ENCODE measurements at places on chromosomes 7 and 10. TPM values are rescaled to one million over a fixed set of nuclear protein-coding genes. Genes with fewer than 3 reads are reported as not detected.
A peak's percentile ranks its signal among the peaks of the same experiment; 100 is the strongest.

Gene CALHM1
- total RNA-seq, result not detected

Gene SEMA3D
- 1.6 TPM for total RNA-seq

Gene ZSCAN25
- total RNA-seq, result 8.1 TPM

- DNase-seq, result no peak
These were observed 13.2 kb downstream of the IL2RA start for GRCh38 chr10:6049031-6049400.

GRCh38 chr7:21948364-21948763 is 2.7 kb upstream of the CDCA7L start:
- DNase-seq, result no peak

DNA sequence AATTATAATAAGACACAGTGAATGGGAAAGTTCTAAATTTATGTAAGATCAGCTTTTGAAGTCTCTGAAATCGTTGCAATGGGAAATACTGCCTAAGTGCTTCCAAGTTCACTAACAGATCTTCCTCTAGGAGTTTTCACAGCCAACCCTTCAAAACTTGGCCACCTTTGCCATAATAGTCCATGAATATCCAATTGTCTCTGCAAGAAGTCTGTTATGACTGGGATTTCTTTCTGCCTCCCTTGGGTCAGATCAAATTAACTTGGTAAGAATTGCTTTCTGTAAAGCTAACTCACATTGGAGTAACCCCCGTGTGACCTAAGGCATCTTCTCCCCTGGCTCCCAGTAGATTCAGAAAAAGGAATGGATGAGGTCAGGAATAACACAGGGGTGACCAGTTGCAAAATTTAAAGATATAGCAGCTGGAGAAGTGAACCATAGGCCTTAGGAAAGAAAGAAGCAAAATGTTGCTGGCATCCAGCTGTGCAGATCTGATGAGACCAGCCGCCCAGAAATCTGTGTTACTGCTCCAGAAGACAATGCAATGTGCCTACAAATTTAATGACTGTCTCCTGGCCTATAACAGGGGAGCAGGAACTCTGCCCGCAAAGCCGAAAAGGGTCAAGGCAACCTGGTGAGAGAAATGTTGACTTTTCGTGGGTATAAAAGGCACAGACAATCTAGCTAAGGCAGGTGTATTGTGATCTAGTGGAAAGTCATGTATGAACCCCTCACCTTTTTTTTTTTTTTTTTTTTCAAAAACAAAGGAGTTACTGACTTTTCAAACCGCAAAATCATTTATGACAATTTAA is 7.5 kb upstream of the OPTN start:
- no peak for DNase-seq

DNA sequence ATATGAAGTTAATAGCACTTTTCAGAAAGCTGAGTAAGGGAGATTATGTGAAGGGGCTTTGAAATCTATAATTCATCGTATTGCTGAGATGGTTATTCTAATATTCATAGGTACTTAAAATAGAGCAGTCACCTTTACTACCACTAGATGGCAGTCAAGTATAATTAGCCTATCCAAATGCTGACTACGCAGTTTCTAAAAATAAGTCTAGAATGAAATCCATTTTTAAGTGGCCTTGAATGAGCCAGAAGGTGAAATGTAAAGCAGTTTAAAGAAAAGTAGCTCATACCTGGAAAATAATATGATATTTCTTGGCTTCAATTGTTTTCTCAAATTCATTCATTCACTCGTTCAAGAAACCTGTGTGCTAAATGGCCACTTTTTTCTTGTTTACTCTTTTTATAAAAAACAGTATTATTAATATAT is 1277.1 kb downstream of the GATA3 start:
- DNase-seq, result no peak

GRCh38 chr10:133415752-133416151 is 8.7 kb downstream of the SPRN start:
- DNase-seq, result no peak

GRCh38 chr7:25895792-25896171 is 256.2 kb upstream of the NFE2L3 start:
- no peak for DNase-seq

DNA sequence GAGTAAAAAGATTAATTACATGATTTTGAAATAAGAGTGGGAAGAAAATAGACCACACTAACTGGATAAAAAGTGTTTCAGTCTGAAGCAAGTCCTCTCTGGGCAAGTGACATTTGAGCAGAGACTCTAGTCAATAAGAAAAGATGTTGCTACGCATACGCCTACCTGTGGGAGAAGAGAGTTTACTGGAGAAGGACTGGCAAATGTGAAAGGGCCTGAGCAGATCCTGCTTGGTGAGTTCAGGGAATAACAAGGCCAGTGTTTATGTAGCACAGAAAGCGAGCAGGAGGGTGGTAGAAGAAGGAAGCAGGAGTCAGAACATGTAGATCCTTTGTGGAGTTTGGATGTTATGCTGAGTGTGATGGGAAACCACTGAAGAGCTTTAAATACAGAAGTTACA is 43.4 kb downstream of the RAB18 start:
- DNase-seq, result no peak

- DNase-seq, result no peak
These were observed 23.3 kb upstream of the ZNF282 start for GRCh38 chr7:149171892-149172533.

GRCh38 chr10:10792681-10793080 is 225.0 kb upstream of the CELF2 start:
- DNase-seq, result no peak

- no peak for DNase-seq
These were observed 5.1 kb downstream of the SYNPO2L start for GRCh38 chr10:73650537-73651331.

- peak; percentile 77 for DNase-seq
These were observed 498 bp downstream of the NDST2 start for GRCh38 chr10:73810735-73811465.
